ENCODE measurements at places on chromosomes 4 and X. TPM values are rescaled to one million over a fixed set of nuclear protein-coding genes. Genes with fewer than 3 reads are reported as not detected.

SMPX gene
- not detected for total RNA-seq

DNA sequence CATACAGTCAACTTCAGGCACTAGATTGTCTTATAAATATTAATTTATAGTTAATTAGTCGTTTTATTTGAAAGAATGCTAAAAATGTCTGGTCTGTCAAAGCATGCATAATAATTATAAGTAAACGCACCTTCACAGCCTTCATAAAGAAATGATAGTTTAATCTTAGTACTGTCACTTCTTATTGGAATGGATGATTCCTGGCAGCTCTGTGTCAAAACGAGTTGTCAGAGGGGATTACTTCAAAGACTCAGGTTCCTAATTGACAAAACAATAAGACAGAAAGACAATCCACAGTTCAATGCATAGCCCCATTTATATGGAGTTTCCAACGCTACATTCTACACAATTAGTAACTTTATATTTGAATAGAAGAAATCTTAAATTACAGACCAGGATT is 461.3 kb upstream of the TECRL start:
- no peak for DNase-seq

DNA sequence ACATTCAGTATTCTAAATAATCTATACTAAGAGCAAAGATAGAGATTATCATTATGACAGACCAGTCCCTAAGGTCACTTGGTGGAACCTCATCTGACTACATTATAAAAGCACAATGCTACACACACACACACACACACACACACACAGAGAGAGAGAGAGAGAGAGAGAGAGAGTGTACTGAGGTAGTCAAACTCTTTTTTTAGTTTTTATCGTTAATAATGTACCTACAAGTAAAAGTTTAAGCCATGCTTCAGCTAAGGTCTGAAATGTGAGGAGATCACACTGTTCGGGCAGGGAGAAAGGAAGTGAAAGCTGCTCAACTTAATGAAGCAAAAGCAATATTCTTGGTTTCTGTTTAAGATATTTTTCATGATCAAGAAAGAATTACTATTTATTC is 75.8 kb upstream of the CCDC160 start:
- DNase-seq: peak; percentile 20

GRCh38 chr4:41207291-41207831 is 7.0 kb downstream of the APBB2 start:
- DNase-seq: no peak

DNA sequence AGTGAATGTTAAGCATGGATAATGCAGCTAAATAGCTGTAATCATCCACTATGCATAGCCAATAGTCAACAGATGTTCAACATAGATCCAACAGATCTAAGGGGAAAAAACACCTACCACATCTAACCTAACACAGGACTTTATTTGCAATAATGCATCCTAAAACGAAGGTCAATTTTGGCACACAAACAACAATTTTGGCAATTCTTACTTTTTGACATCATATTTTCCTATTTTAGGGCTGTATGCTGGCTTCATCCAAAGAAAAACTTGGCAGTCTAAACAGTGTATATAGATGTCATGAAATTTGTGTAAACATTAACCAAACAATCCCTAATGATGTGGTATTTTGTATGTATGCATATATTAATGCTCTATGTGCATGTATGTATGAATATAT is 33.2 kb downstream of the UNC5C start:
- DNase-seq: no peak

GRCh38 chrX:69299951-69300714 is 134.9 kb upstream of the PJA1 start:
- DNase-seq: no peak

DNA sequence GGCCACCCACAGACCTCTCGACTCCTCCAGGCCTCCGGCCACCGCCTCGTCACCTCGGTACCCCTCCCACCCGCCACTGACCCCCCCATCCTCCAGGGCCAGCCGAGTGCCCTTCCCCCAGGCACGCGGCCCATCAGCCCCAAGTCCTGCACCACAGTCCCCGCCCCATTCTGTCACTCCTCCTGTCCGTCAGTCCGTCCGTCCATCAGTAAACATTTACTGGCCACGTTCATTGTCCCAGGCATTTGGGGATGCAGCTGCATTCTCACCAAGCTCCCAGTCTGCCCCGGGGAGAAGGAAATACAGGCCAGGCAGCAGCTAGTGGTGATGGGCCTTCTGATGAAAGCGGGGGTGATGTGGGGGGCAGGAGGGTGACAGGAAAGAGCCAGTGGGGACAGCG is 35.3 kb upstream of the FGFR3 start:
- no peak for DNase-seq

- no peak for DNase-seq
These were observed 78.2 kb downstream of the FAM47A start for GRCh38 chrX:34053931-34054330.

GRCh38 chr4:114180481-114180880 is 201.0 kb upstream of the ARSJ start:
- peak; percentile 44 for DNase-seq

GRCh38 chr4:10730019-10730418 is 45.5 kb upstream of the CLNK start:
- DNase-seq: no peak

- DNase-seq: no peak
These were observed 390.7 kb downstream of the MAPK10 start for GRCh38 chr4:85968945-85969819.
